ENCODE measurements at places on chromosomes 2 and 18. TPM values are rescaled to one million over a fixed set of nuclear protein-coding genes. Genes with fewer than 3 reads are reported as not detected.

Gene EIF2B4
- 34.7 TPM for total RNA-seq

Gene SERPINB8
- total RNA-seq = 19.1 TPM

Gene IL1A
- 4.3 TPM for total RNA-seq

Gene LHCGR
- not detected for total RNA-seq

Gene PROKR1
- not detected for total RNA-seq

Gene GPD2
- 31.6 TPM for total RNA-seq

Gene CD226
- 146 TPM for total RNA-seq

Gene NDUFB3
- 99.3 TPM for total RNA-seq

Gene BOLA3
- 51.7 TPM for total RNA-seq

Gene CIB4
- total RNA-seq = not detected

Gene VRK2
- total RNA-seq = 14.3 TPM

Gene NOP58
- total RNA-seq = 157 TPM

Gene SPC25
- 32.8 TPM for total RNA-seq

Gene PDE1A
- total RNA-seq = not detected

Gene GPR35
- 4.4 TPM for total RNA-seq

Gene C2orf78
- total RNA-seq = not detected

Gene EGR4
- 0.11 TPM for total RNA-seq

Gene AKAIN1
- total RNA-seq = not detected

Gene OBSL1
- 1.1 TPM for total RNA-seq

Gene SPTBN1
- total RNA-seq = 85.3 TPM

Gene IL36G
- total RNA-seq = not detected

Gene ERFE
- total RNA-seq = not detected

Gene TWSG1
- 9.2 TPM for total RNA-seq

Gene SAG
- 1.7 TPM for total RNA-seq

Gene TRIM43
- total RNA-seq = 0.17 TPM

Gene HOXD4
- total RNA-seq = not detected

Gene SERPINE2
- total RNA-seq = 3.3 TPM

Gene CRYGD
- not detected for total RNA-seq

Gene ANKRD62
- total RNA-seq = not detected

All from activated T-helper 17 cell treated with anti-CD3 and anti-CD28 coated beads, Interleukin-2, amount 50 U/mL, for 72 hours (primary cell).